A549 treated with CORT108297 at 1 μM for 4 hours (cell line): ENCODE measurements at places on chromosomes 16 and 17. TPM values are rescaled to one million over a fixed set of nuclear protein-coding genes. Genes with fewer than 3 reads are reported as not detected.

GALR2 gene
- 0.53 to 2.2 TPM (median 1.5 TPM) in 5 replicates for total RNA-seq

FOXL1 gene
- total RNA-seq, result 0.66 to 1.9 TPM (median 1.2 TPM) in 5 replicates

DUS1L gene
- 77.1 to 164 TPM (median 141 TPM) in 5 replicates for total RNA-seq

RAB11FIP4 gene
- total RNA-seq, result 1.2 to 2.0 TPM (median 1.7 TPM) in 5 replicates

SLC35G6 gene
- total RNA-seq, result not detected in 5 replicates

NCOR1 gene
- 62.1 to 91.9 TPM (median 69.1 TPM) in 5 replicates for total RNA-seq

KRTAP17-1 gene
- total RNA-seq, result not detected in 5 replicates

SLC6A2 gene
- total RNA-seq, result 0.03 to 0.08 TPM (median 0.04 TPM) in 3 of 5 replicates, not detected in the others

ADAMTS18 gene
- total RNA-seq, result 0.01 TPM in 2 of 5 replicates, not detected in the others

AOC2 gene
- total RNA-seq, result 2.0 to 2.4 TPM (median 2.1 TPM) in 5 replicates

MT1X gene
- total RNA-seq, result 213 to 332 TPM (median 241 TPM) in 5 replicates

DLX4 gene
- total RNA-seq, result 1.7 to 4.3 TPM (median 3.6 TPM) in 5 replicates

DHX40 gene
- 33.5 to 45.8 TPM (median 39.2 TPM) in 5 replicates for total RNA-seq

LGALS9B gene
- not detected in 5 replicates for total RNA-seq

ZNF232 gene
- 3.6 to 4.3 TPM (median 4.1 TPM) in 5 replicates for total RNA-seq

ZSCAN10 gene
- 0.03 to 0.05 TPM in 2 of 5 replicates, not detected in the others for total RNA-seq

ZP2 gene
- not detected in 5 replicates for total RNA-seq

NPIPA5 gene
- 0.29 to 4.3 TPM (median 0.54 TPM) in 5 replicates for total RNA-seq

CACNG5 gene
- 0.10 TPM in 1 of 5 replicates, not detected in the others for total RNA-seq

KRT32 gene
- total RNA-seq, result 0.05 TPM in 1 of 5 replicates, not detected in the others

FAM20A gene
- total RNA-seq, result 0.04 to 0.18 TPM (median 0.10 TPM) in 3 of 5 replicates, not detected in the others

CISD3 gene
- 50.3 to 99.9 TPM (median 91.2 TPM) in 5 replicates for total RNA-seq

HNF1B gene
- 21.1 to 26.0 TPM (median 25.6 TPM) in 5 replicates for total RNA-seq

HOXB7 gene
- total RNA-seq, result 32.6 to 36.9 TPM (median 33.6 TPM) in 5 replicates

DBNDD1 gene
- total RNA-seq, result 47.3 to 65.3 TPM (median 63.9 TPM) in 5 replicates

LCAT gene
- 6.5 to 12.5 TPM (median 11.5 TPM) in 5 replicates for total RNA-seq

MYH2 gene
- not detected in 5 replicates for total RNA-seq

CTRB1 gene
- total RNA-seq, result not detected in 5 replicates

CRHR1 gene
- 0.13 to 0.16 TPM (median 0.14 TPM) in 3 of 5 replicates, not detected in the others for total RNA-seq

CCL11 gene
- total RNA-seq, result not detected in 5 replicates

FOXJ1 gene
- total RNA-seq, result 0.21 to 0.50 TPM (median 0.40 TPM) in 5 replicates

PIPOX gene
- 0.15 to 0.20 TPM (median 0.17 TPM) in 4 of 5 replicates, not detected in the other for total RNA-seq

PKMYT1 gene
- 58.3 to 101 TPM (median 92.1 TPM) in 5 replicates for total RNA-seq

AOC3 gene
- total RNA-seq, result 1.1 to 2.3 TPM (median 1.2 TPM) in 5 replicates

ZNF385C gene
- total RNA-seq, result 0.09 to 0.29 TPM (median 0.23 TPM) in 5 replicates

CCL5 gene
- 0.92 to 1.9 TPM (median 1.4 TPM) in 5 replicates for total RNA-seq

PRAC1 gene
- not detected in 5 replicates for total RNA-seq

WSB1 gene
- 68.0 to 80.2 TPM (median 73.3 TPM) in 5 replicates for total RNA-seq
